ENCODE measurements at places on chromosomes 12 and 14.

DNA sequence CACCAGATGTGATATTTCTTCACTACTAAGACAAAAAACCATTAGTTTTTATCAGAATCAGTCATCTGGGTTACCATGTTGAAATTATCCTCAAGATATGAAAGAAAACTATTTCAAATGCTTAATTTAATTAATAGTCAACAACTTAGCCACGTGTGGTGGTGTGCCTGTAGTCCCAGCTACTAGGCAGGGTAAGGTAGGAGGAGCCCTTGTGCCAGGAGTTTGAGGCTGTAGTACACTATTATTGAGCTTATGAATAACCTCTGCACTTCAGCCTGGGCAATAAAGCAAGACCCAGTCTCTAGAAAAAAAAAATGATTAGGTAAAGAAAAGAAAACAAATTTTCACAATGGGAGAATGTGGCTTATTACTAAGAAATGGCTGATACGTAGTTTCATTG, 33.4 kb downstream of the MRPL42 start:
- no peak for DNase-seq

GRCh38 chr14:70714055-70714550, 72.4 kb downstream of the TTC9 start:
- DNase-seq: peak; percentile 60

GRCh38 chr14:86346818-86347384, 817.0 kb downstream of the FLRT2 start:
- no peak for DNase-seq

DNA sequence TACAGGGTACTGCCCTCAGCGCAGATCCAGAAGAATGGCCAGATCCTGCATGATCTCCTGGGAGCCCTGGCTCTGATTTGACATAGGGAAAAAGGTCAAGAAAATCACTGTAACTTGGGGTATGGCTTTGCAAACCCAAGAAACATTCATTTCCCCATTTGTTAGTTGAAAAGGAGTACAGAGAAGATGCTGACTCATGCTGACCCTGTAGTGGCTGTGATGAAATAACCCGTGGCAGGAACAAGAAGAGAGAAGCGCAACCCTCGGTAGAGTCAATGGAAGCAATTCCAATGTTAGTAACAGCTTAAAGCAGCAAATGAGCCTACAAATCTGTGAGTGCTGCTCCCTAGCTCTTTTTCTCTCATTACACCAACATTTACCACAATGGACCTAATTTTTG, 281.6 kb upstream of the NPAS3 start:
- DNase-seq: no peak

DNA sequence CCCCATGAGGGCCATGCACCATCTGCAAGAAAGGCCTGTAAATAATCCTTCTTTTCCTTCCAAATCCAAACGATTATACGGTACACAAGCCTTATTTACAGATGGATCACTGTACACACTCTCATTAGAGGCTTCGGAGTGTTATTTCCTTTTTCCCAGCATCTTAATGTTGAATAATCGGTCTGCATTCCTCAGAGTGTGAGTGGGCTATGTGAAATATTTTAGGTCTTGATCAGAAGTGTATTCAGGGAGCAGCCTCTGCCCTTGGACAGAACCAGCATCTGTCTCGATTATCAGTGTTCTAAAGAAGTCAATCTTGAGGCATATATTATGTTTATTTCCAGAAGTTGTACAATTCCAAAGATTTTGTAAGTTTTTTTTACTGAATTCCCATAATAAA, 340.6 kb downstream of the SEC23A start:
- DNase-seq: no peak

DNA sequence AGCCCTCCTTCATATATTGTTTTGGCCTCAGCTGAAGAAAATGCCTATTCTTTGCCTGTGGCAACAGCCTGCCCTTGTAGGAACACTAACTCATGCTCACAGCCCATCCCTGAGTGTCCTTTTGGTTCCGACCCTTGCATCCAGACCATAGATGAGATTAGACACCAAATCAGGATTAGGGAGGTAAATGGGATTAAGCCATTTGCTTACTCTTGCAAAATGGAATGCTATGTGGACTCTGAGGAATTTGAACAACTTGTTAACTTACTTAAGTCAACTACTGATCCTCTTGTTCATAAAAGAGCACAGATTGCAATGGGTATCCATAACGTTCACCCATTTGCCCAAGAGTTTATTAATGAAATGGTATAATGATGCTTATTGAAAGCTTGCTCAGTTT, 27.3 kb downstream of the TSHR start:
- no peak for DNase-seq

- no peak for DNase-seq
Observed at GRCh38 chr14:85587151-85587711, 57.3 kb downstream of the FLRT2 start.

DNA sequence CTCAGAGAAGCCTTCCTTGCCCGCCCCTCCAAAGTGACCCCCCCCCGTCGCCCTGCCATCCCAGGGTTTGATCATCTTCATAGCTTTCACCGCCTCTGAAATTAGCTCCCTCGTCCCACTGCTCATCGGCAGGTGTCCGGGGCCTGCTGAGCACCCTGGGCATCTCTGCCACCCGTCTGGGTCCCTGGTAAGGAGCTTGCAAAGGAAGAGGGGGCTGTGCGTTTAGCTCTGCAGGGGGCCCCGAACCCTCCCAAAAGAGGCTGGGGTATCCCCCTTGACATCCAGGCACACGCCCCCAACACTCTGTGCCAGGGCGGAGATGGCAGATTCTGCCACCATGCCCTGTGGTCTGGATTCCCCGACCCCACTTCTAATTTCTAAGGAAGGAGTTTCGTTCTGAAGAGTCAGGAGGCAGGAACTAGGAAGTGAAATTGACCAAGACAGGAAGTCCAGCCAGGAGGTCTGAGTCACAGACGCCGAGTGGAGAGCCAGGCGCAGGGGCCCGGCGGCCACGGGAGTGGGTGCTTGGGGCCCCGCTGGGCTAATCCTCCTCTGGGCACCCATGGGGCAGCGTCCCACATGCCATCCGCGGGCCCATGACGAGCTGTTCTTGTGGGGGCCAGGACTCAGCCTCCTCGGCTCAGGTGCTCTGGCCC, 95.7 kb downstream of the RFLNA start:
- no peak for DNase-seq

GRCh38 chr12:106722837-106723236, 51.6 kb upstream of the RIC8B start:
- no peak for DNase-seq

DNA sequence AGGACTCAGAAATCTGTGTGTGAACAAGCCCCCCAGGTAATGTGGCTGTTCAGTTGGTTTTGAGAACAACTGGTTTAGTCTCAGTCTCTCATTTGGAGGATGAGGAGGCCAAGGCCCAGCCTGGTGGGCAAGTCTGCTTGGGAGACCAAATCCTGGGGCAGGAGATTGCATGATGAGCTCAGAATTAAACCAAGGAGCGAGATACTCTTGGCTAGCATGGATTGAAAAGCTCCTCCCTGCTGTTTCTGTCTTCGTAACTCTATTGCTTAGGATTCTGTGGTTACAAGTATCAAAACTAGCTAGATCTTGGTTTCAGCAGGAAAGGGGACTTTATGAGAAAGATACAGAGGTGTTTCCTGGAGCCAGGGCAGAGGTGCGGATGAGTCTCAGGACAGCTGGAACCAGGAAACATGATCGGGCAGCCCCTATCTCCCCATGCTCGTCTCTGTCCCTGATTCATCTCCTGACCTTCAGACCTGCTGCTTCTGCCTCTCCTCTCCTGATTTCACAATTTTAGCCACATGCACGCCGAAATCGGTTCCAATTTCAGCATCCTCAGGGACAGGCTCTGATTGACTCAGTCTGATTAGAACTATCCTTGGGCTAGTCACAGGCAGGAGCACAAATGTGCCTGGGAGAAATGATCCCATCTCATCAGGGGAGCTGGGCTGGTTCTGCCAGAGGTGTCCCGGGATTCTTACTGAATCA, 40.2 kb upstream of the RIN3 start:
- no peak for DNase-seq

GRCh38 chr12:128356547-128356946, 89.6 kb downstream of the TMEM132C start:
- DNase-seq: no peak

- DNase-seq: no peak
Observed at GRCh38 chr12:15709551-15709950, 79.6 kb downstream of the EPS8 start.

GRCh38 chr12:107127482-107128430, 34.4 kb upstream of the CRY1 start:
- DNase-seq: no peak

- DNase-seq: no peak
Observed at GRCh38 chr12:124171231-124171979, 123.5 kb upstream of the RFLNA start.

DNA sequence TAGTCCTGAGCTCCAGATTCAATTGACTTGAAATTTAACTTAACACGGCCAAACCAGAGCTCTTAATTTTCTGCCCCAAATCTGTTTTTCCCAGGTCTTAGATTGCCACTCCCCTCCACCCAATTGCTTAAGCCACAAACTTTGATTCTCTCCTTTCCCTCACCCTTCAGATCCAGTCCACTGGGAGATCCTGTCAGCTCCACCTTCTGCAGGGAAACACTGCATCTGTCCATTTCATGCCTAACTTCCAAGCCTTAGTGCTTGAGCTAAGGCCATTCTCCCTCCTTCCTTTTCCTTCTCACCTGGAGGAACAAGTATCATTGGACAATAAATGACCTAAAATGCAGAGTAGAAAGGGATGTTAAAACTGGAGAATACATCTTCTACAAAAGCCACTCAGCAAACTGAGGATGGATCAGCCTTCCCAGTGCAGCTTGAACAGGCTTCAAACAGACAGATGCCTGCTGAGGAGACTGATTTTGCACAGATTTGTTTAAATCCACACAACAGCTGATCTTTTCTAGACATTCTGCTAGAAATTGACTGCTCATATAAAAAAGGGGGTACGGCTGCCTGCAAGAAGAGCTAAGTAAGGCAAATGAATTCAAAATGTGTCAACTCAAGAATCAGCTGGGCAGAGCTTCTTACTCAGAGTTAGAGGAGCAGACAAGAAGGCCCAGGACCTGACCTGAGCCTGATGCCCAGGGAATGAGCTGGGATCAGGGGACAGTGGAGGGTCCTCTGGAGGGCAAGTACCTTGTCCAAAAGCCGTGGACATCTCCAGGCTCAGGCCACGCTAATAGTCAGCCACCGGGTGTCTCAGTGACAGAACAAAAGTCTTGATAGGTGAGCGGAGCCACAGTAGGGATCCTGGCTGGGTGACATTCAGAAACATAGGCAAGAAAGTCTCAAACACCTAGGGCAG, 81.3 kb upstream of the RIC8B start:
- no peak for DNase-seq

DNA sequence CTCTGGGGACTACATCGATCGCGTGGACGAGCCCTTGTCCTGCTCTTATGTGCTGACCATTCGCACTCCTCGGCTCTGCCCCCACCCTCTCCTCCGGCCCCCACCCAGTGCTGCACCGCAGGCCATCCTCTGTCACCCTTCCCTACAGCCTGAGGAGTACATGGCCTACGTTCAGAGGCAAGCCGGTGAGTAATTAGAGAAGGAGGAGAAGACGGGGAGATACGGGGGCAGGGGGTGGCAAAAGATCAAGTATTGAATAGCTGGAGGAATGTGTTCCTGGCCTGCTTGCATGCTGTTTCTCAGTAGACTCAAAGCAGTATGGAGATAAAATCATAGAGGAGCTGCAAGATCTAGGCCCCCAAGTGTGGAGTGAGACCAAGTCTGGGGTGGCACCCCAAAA, 21.9 kb downstream of the OS9 start:
- no peak for DNase-seq

- no peak for DNase-seq
Observed at GRCh38 chr12:132597333-132598316, 12.8 kb downstream of the LRCOL1 start.

DNA sequence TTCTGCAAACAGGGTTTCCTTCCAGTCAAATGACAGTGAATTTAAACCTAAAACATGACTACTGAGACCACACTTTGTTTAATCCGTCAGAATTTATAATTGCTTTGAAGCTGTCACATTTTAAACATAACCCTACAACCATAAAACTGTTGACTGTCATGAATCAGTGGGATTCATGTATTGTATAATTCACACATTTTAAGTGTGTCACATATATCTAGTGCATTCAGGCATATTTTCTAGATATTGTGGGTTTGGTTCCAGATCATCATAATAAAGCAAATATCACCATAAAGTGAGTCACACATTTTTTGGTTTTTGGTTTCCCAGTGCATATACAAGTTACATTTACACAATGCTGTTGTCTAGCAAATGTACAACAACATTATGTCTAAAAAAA, 304.4 kb downstream of the TMEM132D start:
- DNase-seq: no peak

- no peak for DNase-seq
Observed at GRCh38 chr14:90681929-90682328, 134.3 kb downstream of the TTC7B start.

GRCh38 chr12:6288235-6288634, 22.2 kb upstream of the PLEKHG6 start:
- no peak for DNase-seq

GRCh38 chr12:92547420-92547819, 155.4 kb upstream of the PLEKHG7 start:
- DNase-seq: no peak

DNA sequence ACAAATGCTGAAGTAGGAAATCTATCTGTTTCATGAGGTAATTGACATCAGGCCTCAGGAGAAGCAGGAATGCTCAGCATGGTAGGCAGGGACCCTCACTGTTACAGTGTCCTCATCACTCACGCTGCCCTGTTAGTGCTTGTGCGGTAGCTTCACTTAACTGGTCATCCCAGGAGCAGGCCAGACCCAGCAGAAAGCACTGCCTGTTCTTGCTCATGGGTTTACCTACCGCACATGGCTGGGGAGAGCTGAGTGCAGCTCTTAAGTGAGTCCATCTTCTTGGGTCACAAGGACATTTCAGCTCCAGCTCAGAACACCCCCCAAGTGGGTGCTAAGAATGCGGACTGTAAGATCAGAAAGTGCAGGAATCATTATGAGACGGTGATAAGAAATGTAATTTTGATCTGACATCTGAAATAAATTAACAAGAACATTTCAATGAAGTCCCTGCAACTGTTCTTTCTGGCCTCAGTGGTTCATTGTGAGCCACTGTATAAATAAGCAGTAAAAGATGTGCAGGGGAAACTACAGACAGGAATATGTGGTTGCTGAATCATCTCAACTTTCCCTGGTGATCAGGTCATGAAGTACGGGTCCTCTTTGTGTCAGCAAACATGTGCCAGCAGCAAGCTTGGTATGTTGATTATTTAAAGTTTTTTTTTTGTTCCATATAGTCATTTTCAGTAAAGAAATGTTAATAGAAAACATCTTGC, 757.7 kb upstream of the TMEM132C start:
- DNase-seq: no peak

DNA sequence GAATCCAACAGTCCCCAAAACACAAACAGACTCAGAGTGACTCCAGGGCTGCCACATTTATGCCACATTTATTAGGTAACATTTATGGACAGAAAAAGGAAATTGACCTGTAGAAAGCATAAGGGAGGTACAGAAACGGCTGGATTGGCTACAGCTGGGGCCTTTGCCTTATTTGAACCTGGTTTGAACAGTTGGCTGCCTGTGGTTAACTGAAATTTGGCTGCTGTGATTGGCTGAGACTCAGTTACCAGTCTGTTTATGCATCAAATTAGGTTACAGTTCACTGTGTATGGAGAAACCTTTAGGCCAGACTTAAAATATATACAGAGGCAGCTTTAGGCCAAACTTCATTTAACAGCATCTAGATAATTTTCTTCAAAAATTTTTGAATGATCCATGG, 27.8 kb upstream of the PCNX1 start:
- DNase-seq: no peak

All from activated naive CD4-positive, alpha-beta T cell treated with anti-CD3 and anti-CD28 coated beads, Interleukin-2, amount 50 U/mL, for 72 hours (primary cell).